ENCODE measurements at places on chromosomes 7 and 10.
A peak's percentile ranks its signal among the peaks of the same experiment; 100 is the strongest.

- no peak for DNase-seq
Observed at GRCh38 chr10:33482486-33482885, 148.0 kb upstream of the NRP1 start.

GRCh38 chr7:26298472-26299058, 6.9 kb downstream of the SNX10 start:
- no peak for DNase-seq

- no peak for DNase-seq
Observed at GRCh38 chr7:6346581-6346980, 74.2 kb upstream of the CYTH3 start.

GRCh38 chr7:131480384-131481315, 75.8 kb downstream of the PODXL start:
- no peak for DNase-seq

- DNase-seq = no peak
Observed at GRCh38 chr7:28700790-28701203, 257.3 kb downstream of the TRIL start.

- no peak for DNase-seq
Observed at GRCh38 chr10:47137311-47137851, 162.6 kb upstream of the GDF10 start.

GRCh38 chr10:50503661-50504320, 120.0 kb downstream of the SGMS1 start:
- DNase-seq = peak; percentile 34

GRCh38 chr7:45525057-45525456, 49.1 kb upstream of the ADCY1 start:
- no peak for DNase-seq

DNA sequence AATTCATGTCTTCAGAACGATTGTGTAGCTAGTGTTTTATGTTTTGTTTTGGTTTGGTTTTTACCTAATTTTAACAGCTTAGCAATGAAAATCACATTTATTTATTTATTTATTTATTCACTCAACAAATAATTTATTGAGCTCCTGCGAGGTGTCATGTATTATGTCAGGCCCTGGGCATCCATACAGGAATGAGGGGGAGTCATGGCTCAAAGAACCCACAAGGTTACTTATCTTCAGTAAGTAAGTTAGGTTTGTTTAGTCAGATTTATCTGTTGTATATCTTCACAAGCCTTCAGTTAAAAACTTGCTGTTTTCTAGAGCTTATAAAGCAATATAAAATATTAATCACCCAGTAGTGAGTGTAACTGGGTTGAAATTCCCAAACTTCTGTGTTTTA, 45.4 kb downstream of the FOXP2 start:
- no peak for DNase-seq

GRCh38 chr7:114973147-114973546, 51.3 kb downstream of the MDFIC start:
- no peak for DNase-seq

- no peak for DNase-seq
Observed at GRCh38 chr7:74193054-74193453, 16.8 kb upstream of the LAT2 start.

DNA sequence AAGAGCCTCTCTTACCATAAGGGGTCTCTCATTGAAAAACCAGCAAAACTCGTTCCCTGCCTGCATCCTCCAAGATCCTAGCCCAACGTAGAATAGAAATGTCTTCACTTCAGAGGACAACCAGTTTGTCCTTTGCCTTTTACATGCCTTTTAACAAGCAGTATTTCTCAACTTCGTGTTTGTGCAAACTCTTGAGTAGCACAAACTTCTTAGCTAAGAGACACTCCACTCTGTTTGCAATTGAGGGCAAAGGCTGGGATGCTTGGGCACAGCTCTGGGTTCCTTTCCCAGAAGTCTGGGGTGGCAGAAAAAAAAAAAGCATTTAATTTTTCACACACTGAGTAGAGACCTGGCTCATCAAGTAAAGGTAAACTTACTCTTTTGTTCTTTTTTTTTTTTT, 19.5 kb upstream of the KCTD7 start:
- DNase-seq = no peak

DNA sequence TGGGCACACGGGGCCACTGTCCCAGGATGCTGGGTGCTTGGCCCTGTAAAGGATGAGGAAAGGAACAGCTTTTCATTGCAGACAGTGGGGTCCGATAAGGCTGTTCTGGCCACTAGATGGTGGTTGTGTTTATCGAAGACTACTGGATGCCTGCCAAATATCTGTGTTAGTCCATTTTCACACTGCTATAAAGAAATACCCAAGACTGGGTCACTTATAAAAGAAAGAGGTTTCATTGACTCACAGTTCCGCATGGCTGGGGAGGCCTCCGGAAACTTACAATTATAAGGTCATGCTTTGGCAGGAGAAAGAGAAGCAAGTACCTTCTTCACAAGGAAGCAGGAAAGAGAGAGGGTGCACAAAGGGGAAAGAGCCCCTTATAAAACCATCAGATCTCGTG, 32.2 kb upstream of the GARS1 start:
- DNase-seq = peak; percentile 51

GRCh38 chr10:31321396-31321941, 2.5 kb downstream of the ZEB1 start:
- DNase-seq = no peak

DNA sequence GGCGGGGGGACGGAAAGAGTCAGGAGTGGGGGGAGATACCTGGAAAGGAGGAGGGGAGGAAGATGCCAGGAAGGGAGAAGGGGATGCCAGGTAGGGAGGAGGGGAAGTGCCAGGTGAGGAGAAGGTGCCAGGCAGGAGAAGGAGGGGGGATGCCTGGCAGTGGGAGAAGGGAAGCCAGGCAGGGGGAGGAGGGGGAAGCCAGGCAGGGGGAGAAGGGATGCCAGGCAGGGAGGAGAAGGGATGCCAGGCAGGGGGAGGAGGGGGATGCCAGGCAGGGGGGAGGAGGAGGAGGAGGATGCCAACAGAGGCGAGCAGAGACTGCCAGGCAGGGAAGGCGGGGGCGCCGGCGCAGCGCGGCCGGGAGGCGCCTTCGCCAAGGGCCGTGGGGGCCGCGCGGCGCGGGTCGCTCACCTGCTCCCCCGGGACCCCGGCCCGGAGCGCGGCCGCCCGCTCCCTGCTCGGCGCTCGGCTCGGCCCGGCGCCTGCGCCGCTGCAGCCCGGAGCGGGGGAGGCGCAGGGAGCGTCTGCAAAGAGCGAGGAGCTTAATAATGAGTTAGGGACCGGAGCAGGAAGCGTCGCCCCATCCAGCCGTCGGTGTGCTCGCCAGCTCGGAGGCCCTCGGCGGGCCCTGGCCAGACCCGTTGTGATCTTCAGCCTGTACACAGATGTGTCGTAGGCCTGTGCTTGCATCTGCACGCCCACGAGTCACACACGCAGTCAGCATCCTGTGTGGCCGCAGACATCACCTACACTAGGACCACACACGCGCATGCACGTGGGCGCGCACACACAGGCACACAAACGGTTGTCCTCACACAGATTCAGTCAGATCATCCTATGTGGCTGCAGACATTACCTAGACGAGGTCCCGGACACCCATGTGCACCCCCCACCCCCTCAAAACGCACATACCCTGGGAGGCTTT, 28.4 kb upstream of the SMARCD3 start:
- DNase-seq = no peak

GRCh38 chr7:22578007-22578733, 78.2 kb upstream of the STEAP1B start:
- DNase-seq = no peak

GRCh38 chr7:113299748-113300147, 181.4 kb upstream of the SMIM30 start:
- no peak for DNase-seq

GRCh38 chr7:21054427-21055112, 267.9 kb upstream of the SP8 start:
- no peak for DNase-seq

GRCh38 chr7:139583826-139584553, 60.5 kb downstream of the CLEC2L start:
- no peak for DNase-seq

- peak; percentile 54 for DNase-seq
Observed at GRCh38 chr7:1137517-1138167, 22.4 kb downstream of the ZFAND2A start.

DNA sequence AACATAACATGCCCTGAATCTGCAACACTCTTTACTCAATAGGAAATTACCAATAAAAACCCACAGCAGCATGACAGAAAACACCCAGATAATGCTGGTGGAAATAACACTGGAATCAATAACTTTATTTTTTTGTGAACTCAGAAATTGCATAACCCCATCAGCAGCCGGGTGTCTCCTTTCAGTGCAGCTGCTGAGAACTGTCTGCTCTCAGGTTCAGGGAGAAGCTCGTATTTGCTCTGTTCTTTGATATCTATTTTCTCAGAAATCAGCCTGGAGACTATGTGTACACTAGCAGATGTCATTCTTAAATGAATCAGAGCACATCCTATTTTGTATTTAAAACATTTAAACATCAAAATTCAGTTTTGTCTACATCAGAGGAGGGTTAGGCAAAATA, 506.0 kb downstream of the POM121L12 start:
- DNase-seq = no peak

DNA sequence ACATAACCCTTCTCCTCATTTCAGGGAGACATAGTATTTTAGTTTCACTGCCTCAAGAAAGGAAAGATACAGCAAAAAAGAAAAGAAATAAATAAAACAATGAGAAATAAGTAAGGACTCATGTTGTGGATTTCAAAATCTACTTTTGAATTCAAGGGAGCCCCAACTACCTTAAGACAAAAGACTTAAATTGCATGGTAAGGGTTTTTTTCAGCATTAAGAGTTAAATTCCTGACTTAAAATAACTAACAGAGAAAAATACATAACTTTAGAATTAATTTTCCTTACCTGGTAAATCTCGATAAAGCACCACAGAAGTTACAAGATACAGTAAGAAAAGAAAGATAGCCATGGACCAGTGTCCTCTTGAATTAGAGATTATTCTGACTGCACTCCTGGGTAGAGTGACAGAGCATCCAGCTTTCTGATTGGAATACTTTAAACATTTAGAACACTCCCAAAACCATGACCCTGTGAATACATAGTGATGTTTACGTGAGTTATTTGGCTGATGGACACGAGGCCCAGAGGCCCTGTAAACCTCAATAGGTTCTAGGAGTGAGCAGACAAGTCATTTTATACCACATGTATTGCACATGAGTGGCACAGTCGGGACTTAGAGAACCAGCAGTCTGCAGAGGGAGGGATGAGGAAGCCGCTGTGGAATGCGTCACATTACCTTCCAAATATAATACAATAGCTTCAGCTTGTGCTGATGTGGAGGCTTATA, 292.5 kb upstream of the SEMA3C start:
- DNase-seq = peak; percentile 58

DNA sequence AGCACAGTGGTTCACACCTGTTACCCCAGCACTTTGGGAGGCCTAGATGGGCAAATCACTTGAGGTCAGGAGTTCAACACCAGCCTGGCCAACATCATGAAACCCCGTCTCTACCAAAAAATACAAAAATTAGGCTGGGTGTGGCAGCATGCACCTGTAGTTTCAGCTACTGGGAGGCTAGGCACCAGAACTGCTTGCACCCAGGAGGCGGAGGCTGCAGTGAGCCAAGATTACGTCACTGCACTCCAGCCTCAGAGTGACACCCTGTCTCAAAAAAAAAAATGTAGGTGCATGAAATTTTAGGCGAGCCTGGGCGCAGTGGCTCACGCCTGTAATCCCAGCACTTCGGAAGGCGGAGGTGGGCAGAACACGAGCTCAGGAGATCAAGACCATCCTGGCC, 9.6 kb downstream of the BCL7B start:
- no peak for DNase-seq

DNA sequence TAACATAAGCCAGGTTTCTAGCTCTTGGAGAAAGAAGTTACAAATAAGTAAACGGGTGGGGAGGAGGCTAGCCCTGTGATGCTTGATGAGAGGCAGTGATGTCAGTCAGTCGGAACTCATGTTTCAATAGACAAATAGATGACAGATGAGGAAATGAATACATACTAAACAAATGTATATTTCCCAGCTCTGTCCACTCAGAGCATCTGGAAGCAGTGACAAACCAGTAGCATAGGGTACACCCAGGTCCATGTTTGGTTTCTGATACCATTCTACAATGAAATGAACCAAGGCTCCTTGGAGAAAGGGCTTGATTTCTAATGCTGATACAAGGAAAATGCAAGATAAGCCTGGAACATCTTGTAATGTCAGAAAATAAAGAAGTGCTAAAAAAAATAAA, 30.6 kb downstream of the PODXL start:
- DNase-seq = no peak

DNA sequence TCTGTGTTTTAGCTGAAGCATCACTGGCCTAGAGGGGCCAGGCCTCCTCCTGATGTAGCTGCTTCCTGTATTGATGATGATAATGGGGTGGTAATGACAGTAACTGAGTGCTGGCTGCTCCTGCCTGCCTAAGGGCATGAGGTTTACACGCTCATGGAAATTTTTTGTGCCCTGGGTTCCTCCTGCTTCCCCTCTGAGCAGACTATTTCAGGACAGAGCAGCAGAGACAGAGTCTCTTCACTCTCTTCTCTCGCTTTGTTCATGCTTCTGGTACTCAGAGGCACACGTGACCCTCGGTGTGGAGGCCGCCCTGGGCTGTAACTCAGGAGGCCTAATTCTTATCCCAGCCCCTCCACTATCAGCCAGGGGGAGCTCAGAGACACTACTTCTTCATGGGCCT, 27.9 kb downstream of the LRRC20 start:
- DNase-seq = no peak

DNA sequence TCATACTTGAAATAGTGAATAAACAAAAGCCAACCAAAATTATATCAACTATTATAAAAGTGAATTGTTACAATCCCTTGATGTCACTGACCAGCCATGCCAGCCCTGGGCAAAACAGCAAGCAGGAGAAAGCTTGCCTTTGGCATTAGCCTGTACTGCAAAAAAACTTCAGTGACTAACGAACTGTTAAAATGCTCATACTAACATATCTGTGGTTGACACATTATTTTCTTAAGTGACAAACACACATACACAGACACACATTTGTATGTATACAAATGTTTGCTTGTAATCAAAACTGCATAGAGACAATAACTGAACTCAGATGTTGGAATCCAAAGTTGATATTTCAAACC, 29.5 kb downstream of the CHCHD3 start:
- DNase-seq = no peak

GRCh38 chr7:132041108-132041507, 484.7 kb upstream of the PODXL start:
- no peak for DNase-seq

GRCh38 chr7:17130281-17131059, 168.0 kb upstream of the AHR start:
- no peak for DNase-seq

All from erythroblast (primary cell).